ENCODE measurements at places on chromosomes 6 and 20.

DNA sequence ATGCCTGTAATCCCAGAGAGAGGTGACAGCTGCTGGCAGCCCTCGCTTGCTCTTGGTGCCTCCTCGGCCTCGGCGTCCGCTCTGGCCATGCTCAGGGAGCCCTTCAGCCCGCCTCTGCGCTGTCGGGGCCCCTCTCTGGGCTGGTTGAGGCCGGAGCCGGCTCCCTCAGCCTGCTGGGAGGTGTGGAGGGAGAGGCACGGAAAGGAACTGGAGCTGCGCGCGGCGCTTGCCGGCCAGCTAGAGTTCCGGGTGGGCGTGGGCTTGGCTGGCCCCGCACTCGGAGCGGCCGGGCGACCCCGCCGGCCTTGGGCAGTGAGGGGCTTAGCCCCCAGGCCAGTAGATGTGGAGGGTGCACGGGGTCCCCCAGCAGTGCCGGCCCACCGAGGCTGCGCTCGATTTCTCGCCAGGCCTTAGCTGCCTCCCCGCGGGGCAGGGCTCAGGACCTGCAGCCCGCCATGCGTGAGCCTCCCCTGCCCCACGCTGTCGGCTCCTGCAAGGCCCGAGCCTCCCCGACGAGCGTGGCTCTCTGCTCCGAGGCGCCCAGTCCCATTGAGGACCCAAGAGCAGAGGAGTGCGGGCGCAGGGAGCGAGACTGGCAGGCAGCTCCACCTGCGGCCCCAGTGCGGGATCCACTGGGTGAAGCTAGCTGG is 34.6 kb downstream of the C6orf52 start:
- DNase-seq: no peak

DNA sequence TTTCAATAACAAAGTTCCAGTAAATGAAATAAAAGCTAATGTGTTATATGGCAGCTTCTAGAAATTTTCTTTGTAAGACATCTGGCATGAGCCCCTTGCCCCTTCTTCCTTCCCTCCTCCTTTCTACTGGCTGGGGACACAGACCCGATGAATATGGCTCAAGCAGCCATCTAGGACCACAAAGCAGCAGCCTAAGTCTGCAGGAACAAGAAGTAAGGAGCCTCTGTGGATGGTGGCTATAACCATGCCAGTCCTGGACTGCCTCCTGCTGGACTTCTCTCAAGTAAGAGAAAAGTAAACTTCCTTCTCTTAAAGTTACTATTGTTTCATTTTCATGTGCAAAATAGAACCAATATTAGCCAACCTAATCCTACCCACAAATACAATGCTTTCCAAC is 114.9 kb upstream of the DST start:
- no peak for DNase-seq

DNA sequence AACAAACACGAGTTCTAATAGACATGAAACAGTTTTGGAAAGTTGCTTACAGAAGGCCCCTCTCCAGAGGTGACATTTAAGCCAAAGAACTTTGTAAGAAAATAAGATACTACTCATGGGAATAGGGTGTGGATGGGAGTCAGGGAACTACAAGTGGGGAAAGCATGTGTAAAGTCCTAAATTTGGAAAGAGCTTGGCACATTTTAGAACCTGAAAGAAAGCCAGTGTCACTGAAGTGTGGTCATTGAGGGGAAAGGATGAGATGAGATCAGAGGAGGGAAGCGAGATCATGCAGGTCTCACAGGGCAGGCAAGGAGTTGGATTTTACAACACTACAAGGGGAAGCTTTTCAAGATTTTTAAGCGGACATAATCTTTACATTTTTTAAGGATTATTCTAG is 38.0 kb downstream of the VGLL2 start:
- DNase-seq: no peak

DNA sequence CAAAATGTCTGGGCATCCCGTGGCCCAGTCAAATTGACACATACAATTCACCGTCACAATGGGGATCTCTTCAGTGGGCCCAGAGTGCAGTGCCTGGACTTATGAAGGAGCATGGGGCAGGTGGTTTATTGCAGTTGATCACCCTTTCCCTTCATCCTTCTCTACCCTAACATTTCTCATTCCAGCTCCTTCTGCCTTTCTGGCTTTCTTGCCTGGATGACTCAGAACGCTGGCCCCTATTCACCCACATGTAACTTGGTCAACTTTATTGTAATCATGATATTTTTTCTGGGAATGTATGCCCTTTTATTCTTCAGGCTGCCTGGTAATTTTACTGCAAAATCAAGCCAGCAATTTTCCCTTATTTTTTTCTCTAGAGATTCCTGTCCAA is 179.9 kb upstream of the DTNBP1 start:
- no peak for DNase-seq

- no peak for DNase-seq
Observed at GRCh38 chr6:163123098-163123497, 291.4 kb upstream of the QKI start.
